ENCODE measurements at places on chromosomes 6 and 20.

GRCh38 chr6:158024566-158025297, 43.1 kb downstream of the SYNJ2 start:
- DNase-seq, result no peak

DNA sequence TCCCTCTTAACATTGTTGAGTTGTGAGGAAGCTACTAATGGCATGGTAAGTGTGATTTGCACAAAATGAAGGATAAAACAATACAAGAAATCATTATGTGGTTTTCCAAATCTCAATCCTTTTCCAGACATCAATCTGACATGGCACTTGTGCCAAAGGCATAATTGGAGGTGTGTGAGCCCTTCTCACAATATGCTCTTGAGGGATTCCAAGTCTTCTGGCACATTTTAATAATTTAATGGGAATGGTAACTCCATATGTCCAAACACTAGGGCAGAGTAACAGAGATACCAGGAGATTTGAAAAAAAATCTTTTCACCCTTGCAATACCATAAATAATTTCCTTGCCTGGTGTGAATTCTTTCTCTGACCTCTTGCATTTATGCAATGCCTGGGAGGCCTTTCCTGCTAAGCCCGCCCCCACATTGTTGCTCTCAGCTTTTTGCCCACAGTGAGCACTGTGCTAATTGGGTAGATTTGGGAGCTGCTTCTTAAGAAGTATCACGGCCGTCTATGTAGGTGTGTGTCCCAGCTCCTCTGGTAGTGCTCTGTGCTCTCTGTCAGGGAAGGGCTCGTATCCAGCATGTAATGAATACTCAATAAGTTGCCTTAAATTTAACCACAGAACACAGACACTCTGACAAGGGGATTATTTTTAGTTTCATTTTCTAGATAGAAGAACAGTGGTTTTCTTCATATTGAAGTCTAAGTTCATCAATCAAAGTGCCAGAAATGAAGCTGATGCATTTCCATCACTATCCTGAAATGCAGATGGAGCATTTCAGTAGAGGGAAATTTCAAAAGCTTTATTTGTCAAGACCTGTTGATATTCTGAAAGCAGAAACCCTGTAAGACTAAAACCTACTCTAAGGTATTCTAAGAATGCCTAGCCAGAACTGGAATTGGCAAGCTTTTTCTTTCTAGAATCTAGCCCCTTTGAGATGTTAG, 54.4 kb upstream of the CEP85L start:
- no peak for DNase-seq

DNA sequence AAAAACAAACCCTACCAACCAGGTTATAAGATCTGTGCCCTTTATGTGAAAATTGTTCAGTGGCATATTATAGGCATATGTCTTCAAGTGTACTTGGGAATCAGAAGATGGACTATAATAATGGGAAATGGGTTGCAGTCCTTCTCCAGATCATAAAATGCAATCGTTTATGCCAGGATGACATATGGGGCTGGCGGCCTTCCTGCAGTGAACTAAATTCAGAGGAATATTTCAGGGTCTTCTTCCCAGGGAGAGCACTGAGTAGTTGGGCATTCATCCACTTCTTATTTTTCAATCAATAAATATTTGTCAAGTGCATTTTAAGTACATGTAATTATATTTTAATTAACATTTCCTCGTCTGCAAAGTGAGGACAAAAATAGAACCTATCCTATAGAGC, 176.2 kb upstream of the CNR1 start:
- DNase-seq, result no peak

GRCh38 chr6:71929047-71929446, 42.7 kb downstream of the RIMS1 start:
- no peak for DNase-seq

- DNase-seq, result no peak
Observed at GRCh38 chr6:15658181-15658744, 4.6 kb downstream of the DTNBP1 start.

DNA sequence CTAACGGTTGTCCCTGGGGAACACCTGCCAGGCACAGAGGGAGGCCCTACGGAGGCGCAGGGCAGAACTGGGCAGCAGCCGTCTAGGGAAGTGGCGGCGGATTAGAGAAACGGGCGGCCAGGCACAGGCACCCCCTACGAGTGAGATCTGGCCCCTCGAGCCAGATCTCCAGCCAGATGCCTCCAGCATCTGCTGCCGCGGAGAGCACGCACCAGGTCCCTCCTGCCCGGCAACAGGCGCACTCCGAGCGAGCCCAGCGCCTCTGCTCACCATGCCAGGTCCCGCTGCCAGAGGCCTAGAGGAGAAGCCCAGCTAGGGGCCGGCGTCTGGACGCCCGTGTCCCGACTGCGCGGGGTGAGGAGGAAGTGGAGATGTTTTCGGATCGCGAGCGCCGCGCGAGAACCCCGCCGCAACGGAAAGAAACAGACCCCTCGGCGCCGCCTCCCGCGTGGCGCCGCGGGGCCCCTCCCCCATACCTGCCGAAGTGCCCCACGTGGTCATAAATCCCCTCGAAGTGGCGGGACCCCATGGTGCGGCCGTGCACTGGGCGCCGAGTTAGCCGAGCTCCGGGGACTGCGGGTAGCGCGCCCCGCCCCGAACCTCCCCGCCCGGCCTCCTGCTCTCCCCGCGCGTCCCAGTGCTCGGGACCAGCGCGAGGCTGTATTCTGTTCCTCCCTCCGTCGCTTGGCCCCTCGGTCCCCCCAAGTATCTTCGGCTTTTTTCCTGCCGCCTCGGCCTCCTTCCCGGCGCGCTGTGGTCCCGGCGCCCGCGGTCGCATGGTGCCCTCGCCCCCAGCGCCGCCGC, at the start of gene SLC22A16:
SLC22A16 (minus strand) TSS at position 568 of the 804 bp plus-strand sequence; CDS start at position 529, 39 bp downstream.
- DNase-seq, result no peak

DNA sequence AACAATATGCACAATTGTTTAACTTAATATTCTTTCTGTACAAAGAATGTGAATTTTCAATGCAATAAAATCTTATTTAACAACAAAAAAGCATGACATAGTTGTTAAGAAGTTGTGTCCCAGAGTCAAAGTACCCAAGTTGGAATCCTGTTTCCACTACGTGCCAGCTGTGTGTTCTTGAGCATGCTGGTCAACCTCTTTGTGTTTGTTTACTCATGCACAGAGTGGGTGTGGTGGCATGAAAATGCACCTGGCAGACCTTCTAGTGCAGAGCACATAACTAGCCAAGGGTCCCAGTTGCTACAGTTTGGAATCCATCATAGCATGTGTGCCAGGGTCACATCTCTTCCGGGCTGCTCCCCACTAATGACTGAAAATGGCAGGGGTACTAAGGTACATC, 24.7 kb upstream of the MOCS1 start:
- DNase-seq, result no peak

DNA sequence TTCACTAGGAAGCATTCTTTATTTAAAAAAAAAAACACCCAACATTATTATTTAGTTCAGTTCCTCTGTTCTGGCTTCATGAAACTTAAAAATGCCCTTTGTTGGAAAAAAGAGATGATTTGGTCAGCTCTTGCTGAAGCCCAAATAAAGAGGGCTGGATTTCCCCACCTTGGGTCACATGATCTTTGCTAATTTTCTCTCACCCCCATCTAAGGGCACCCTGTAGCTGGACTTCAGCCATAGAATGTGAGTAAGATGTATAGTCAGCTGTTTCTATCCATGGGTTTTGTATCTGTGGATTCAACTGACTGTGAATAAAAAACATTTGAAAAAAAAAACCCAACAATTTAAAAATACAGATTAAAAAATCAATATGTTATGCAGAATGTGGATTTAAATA, 213.9 kb upstream of the SULF2 start:
- DNase-seq, result no peak

- no peak for DNase-seq
Observed at GRCh38 chr6:128499079-128499731, 21.2 kb downstream of the PTPRK start.

DNA sequence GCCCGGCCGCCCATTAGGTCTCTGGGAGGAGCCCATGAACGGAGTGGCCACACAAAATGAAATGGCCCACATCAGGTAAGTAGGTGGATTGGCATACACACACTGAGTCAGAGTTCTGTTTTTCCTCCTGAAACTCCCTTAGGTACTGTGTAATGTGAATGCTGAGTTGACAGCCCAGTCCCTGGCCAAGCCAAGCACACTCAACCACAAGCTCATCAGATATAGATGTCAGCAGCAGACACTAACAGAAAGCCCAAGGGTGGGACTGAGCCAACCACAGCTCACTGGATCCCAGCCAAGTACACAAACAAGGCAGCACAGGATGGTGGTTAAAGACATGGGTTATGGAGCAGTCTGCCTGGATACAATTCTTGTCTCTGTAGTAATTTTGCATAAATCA, 403.4 kb downstream of the GJA1 start:
- DNase-seq, result no peak

- no peak for DNase-seq
Observed at GRCh38 chr20:38811769-38812168, 6.3 kb downstream of the PPP1R16B start.

GRCh38 chr20:50399555-50399916, 110.6 kb upstream of the PTPN1 start:
- no peak for DNase-seq

DNA sequence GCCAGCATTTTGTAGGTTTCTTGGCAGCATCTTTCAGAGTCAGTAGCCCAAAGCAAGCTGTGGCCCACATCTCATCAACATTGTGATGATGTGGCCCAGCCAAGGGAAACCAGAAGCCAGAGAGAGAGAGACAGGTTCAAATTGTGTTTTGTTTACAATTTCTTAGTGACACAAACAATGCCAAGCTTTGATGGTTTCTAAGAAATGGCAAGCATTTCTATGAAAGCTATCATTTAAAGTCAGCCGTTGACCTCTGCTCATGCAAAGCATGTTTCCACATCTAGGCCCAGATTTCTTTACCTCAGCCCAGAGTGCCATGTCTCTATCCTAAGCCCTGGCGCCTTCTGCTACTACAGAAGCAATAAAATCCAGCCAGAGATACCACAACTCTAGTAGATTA, 32.9 kb downstream of the GCM1 start:
- no peak for DNase-seq

DNA sequence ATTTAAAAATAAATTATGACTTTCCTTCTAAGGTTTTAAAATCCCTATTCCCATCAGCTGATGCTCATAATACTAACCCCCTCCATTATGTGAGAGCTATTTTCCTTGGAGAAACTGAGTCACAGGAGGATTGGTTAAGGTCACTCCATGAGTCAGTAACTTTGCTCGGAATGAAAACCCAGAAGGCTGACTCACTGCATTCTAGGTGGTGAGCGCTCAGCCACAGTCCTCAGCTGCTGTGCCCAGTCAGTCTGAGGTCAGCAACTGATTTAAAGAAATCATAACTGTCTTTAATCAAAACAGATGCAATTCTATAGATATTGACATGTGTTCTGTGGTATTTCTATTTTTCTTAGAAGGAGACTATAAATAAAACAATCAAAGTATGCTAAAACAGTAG, 359.2 kb downstream of the GJA1 start:
- no peak for DNase-seq

DNA sequence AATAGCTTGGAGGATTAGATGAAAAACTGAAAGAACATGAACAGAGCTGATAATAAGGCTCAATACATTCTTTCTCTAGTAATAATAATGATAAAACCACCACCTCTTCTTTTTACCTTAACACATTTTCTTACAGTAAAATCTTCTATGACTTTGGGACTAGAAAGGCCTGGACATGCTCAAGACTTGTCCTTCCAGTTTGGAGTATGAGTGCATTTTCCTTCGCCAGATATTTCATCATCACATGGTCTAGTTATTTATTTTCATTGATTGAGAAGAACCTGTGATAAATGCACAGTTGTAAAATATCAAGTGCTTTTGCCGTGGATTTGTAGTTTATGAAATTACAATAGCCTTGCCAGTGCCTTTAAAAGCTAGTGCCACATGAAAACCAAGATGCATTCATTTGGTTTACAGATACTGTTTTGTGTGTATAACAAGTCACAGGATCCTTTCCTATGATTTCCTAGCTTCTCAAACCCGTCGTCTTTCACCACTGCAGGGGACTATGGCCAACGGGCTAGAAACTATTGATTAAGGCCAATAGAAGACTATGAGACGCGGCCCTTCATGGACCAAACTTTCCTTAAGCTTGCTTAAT, 200.2 kb upstream of the ZNF217 start:
- DNase-seq, result no peak

- DNase-seq, result no peak
Observed at GRCh38 chr6:119978274-119978889, 628.8 kb upstream of the MAN1A1 start.

GRCh38 chr6:71459162-71459561, 170.6 kb downstream of the OGFRL1 start:
- no peak for DNase-seq

DNA sequence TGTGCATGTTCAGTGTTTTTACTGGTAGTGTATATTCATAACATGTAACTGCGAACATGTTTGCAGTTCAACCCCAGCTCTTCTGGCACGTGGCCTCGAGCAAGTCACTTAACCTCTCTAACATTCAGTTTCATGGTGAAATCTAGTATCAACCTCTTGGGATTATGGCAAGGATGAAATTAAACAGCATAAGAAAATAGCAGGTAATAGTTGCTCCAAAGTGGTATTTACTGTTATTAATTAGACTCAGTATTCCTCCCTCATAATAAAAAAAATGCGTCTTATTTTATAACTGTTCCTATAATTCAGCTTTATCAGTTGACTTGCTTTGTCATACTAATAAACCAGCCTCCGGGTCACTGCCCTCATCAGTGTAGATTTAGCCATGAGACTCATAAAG, 15.0 kb downstream of the FAM184A start:
- no peak for DNase-seq

DNA sequence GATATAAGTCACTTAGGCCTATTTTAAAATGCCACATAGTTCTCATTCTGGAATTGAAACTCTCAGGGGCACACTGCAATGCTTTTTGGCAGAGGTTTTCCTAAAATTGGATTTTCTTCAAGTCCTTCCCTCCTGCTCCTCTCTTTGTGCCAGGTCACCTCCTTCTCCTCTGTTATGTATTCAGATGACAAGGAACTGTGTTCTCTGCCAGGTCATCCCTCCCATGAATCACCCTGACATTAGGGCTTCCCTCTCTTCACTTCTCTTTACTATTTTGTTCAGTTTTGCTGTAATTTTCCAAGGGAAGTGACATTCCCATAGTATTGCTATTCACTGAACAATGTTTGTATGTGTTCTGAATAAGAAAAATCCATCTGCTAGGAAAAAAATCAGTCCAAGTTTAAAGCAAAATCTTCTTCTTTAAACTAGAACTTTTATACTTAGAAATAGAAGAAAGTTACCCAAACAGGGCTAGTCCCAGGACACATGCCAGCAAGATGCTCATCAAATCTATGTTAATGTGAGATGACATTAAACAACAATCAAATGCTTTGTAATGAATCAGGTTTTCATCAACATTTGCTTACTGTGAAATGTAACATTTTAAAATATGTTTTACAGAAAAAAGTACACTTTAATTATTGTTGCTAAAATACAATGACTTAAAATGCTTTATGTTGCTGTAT, 461.1 kb downstream of the MMUT start:
- DNase-seq, result no peak

GRCh38 chr6:102848796-102849195, 1455.3 kb downstream of the GRIK2 start:
- DNase-seq, result no peak

Data from NCI-H1694 (cell line).